Body of pancreas (tissue), 4 donors: ENCODE measurements at places on chromosomes 13 and 19.

- H3K27ac ChIP-seq, result no peak overlapping the region
- no peaks in the 10 kb centered on the region for H3K4me1 ChIP-seq
- H3K27me3 ChIP-seq, result no peaks in the 10 kb centered on the region
- no peak for DNase-seq
- H3K4me3 ChIP-seq, result no peak overlapping the region
These were observed 80.9 kb downstream of the SPACA7 start for GRCh38 chr13:112457081-112457480.

DNA sequence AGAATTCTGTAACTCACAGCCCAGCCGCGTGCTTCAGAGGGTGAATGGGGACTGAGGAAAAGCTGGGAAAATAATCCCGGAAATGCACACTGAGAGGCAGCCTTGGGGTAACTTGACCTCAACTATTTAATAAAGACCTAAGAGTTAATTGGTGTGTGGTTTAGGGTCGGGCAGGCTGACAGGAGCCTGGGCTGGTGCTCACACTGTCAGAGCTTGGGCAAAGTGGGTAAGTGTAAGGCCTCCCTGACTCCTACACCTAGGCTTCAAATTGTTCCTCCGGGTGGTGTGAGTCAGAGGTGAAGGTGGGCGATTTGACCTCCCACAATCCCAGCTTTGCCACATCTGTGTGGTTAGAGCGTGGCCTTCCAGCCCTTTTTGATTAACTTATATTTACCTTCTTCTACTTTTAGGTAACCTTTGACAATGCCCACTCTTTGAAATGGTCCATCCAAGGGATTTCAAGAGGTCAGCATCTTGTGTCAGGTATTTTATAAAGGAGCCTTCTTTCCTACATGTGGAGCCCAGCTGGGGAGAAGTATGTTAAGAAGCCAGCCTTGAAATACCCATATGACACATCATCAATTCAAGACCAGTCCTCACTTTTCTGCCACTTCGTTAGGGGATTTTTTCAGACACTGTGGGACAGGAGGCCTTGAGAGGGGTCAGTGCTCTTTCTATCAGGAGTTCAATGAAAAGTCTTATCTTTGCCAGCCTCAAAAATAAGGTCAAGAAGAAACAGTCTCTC lies 114.2 kb downstream of the NUFIP1 start:
- no peaks in the 10 kb centered on the region for H3K27me3 ChIP-seq
- no peak overlapping the region for H3K27ac ChIP-seq
- no peak overlapping the region for H3K4me3 ChIP-seq

GRCh38 chr13:49046002-49046401 lies 70.3 kb downstream of the FNDC3A start:
- H3K27me3 ChIP-seq, result no peaks in the 10 kb centered on the region
- DNase-seq, result no peak
- no peaks in the 10 kb centered on the region for H3K36me3 ChIP-seq
- H3K4me1 ChIP-seq, result no peaks in the 10 kb centered on the region
- H3K4me3 ChIP-seq, result no peak overlapping the region

- peak overlapping the region; percentile 60 for H3K4me3 ChIP-seq
- H3K36me3 ChIP-seq, result no peaks in the 10 kb centered on the region
These were observed 699 bp downstream of the RCBTB2 start for GRCh38 chr13:48532256-48532505.

DNA sequence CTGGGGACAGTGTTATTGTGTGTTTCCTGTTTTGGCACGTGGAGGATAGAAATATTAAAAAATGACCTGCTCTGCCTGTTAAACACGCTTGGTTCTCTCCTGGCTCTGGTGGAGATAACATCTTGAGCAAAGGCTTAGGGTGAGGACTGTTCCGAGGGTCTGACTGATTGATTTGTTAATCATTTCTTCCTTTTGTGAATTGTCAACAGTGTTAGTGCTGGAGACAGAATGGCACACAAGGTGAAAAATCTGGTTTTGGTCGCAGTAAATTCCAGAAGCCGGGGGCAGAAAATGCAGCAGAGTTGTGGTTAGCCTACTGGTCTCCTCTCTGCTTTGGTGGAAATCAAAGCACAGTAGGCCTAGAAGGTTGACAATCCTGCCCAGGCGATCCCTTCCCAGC lies 163.6 kb downstream of the FGF9 start:
- DNase-seq, result no peak
- H3K27ac ChIP-seq, result no peak overlapping the region
- no peaks in the 10 kb centered on the region for H3K36me3 ChIP-seq
- H3K27me3 ChIP-seq, result no peaks in the 10 kb centered on the region
- no peak overlapping the region for H3K4me3 ChIP-seq
- no peaks in the 10 kb centered on the region for H3K4me1 ChIP-seq

DNA sequence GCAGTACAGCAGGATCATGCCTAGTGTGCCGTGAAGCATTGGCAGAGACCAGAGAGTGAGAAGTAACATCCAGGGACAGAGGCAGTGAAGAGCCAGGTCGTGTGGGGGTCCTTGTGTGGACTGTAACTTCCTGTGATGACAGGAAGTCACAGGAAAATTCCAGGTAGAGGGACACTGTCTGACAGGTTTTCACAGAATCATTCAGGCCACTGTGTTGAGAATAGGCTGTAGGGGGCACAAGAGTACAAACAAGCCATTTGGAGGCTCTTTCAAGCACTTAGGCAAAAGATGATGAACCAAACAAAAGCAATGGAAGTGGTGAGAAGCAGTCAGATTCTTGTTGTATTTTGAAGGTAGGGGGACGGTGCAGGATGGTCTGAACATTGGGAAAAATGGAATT lies 46.4 kb downstream of the N4BP2L1 start:
- peak; percentile 32 for DNase-seq
- no peaks in the 10 kb centered on the region for H3K27me3 ChIP-seq
- no peak overlapping the region for H3K4me3 ChIP-seq

DNA sequence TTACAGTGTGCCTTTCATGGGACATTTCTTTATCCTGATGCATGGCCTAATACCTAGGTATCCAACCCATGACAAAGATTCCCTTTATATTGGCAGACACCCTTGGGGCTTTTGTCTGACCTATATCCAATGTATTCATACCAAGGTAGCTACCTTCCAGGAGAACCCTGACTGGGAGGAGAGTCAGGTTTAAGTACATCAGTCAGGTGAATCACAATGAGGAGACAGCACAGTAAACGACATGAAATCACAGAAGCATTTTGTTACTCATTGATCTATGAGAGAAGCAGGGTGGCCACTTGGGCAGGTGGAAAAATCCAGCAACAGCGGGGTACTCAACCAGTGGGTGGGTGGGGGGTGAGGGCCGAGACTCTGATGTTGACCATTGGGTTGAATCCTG lies 527.4 kb upstream of the ATXN8OS start:
- no peak for DNase-seq
- H3K27me3 ChIP-seq, result no peaks in the 10 kb centered on the region
- H3K36me3 ChIP-seq, result no peaks in the 10 kb centered on the region
- no peaks in the 10 kb centered on the region for H3K4me1 ChIP-seq
- H3K27ac ChIP-seq, result no peak overlapping the region
- H3K4me3 ChIP-seq, result no peak overlapping the region

DNA sequence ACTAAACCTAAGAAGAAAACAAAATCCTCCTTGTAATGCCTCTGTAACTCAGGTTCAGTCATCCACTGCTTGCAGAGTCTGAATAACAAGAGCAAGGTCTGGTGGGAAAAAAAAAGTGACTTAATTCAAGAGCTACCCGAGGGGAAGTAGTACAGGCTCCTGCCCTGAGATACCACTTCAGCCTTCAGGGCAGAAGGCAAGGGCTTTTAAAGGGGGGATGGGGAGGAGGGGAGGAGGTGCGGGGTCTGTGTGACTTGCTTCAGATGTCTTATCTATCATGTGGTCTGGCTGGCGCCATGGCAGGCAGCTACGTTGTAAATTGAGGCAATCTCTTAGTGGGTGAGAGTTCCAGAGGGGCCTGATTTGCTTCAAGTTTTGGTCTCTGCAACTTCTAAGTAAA lies 66.7 kb downstream of the LRRC63 start:
- no peak overlapping the region for H3K4me3 ChIP-seq
- H3K27me3 ChIP-seq, result no peaks in the 10 kb centered on the region
- H3K36me3 ChIP-seq, result no peaks in the 10 kb centered on the region
- no peak for DNase-seq
- no peaks in the 10 kb centered on the region for H3K4me1 ChIP-seq

GRCh38 chr13:23695711-23696464 lies 125.7 kb downstream of the TNFRSF19 start:
- no peaks in the 10 kb centered on the region for H3K36me3 ChIP-seq
- no peak overlapping the region for H3K4me3 ChIP-seq
- DNase-seq, result no peak

DNA sequence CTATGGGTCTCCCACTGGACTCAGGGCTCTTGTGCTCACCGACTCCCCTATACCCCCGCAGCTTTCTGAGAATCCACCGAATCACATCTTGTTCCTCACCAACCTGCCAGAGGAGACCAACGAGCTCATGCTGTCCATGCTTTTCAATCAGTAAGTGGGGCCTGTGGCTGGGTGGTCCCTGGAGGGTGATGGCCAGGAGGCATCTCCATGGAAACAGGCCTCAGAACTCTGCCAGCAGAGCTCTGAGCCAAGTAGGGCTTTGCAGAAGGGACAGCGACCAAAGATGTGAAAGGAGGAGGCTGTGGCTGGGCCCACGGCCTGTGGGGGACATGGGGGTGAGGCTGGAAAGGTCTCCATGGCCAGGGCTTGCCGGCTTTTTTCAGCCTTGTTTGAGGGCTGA lies 11.8 kb upstream of the MIA start:
- H3K36me3 ChIP-seq, result peaks cover 32% of the 10 kb centered on the region
- no peak overlapping the region for H3K4me3 ChIP-seq
- H3K27ac ChIP-seq, result no peak overlapping the region
- no peak for DNase-seq
- no peaks in the 10 kb centered on the region for H3K4me1 ChIP-seq

DNA sequence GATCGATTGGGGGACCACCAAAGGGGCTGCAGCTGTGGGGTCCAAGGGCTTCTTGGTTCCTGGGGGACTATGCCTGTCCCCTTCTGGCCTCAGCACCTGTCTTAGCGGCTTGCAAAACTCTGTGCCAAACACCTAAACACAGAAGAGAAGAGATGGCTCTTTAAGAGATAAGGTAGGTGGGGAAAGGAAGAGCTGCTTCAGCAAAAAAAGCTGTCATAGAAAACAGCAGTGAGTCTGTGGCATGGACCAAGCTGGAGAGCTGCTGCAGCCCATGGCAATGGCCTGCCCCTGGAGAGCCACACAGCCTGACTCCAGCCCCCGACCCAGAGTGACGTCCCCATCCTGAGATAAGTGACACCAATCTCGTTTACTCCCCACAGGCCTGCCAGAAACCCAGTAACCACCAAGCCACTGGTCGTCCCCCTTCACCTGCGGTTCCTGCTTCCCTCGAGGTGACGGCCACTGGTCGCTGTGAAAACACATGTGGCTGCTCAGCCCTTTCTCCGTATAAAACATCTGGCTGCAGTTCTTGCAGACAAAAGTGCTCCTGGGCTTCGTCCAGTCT lies 25.0 kb upstream of the NAPA start:
- H3K27ac ChIP-seq, result no peak overlapping the region
- no peak for DNase-seq
- H3K4me3 ChIP-seq, result no peak overlapping the region

GRCh38 chr13:25111585-25111956 lies 15.6 kb downstream of the PABPC3 start:
- no peaks in the 10 kb centered on the region for H3K27me3 ChIP-seq
- DNase-seq, result no peak
- no peak overlapping the region for H3K4me3 ChIP-seq

DNA sequence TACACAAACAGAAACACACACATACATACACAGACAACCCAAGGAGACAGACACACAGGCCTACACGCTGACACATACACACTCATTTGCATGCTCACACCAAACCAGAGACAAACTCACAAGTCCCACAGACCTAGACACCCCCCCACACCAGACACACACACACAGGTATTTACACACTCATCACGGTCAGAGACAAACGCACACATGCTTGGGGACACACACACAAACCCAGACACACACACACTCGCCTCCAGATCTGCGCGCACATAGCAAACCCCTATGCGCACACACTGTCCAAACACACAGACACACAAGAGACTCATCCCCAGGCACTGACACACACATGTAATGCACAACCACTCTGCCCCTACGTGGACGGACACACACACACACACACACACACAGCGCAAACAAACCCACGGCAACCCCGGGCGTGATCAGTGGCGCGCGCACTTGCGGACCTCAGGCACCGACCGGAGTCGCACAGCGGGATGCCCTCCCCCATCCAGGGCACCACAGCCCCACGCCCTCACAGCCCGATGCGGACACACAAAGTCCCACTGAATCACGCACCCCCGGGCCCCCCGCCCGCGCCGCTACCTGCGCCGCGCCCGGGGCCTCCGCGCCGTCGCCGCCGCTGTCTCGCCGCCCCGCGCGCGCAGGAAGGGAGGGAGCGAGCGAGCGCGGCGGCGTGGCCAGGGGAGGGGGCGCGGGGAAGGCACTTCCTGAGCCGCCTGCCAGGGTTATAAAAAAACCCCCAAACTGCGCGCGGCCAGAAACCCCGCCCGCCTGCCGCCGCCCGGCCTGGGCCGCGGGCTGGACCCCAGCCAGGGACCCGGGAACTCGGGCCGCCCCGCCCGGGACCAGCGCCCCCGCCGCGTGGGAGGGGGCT lies at the start of gene ADAMTS10:
Gene ADAMTS10 (minus strand): TSS at position 675 of the 895 bp plus-strand sequence. CDS start 5,005 bp downstream, outside the sequence.
- peak within 1 kb of the TSS; percentile 64 for H3K27ac ChIP-seq
- no peaks in the 10 kb centered on the region for H3K27me3 ChIP-seq
- H3K4me1 ChIP-seq, result peaks cover 16% of the 10 kb centered on the region
- no peak within 1 kb of the TSS for H3K4me3 ChIP-seq

DNA sequence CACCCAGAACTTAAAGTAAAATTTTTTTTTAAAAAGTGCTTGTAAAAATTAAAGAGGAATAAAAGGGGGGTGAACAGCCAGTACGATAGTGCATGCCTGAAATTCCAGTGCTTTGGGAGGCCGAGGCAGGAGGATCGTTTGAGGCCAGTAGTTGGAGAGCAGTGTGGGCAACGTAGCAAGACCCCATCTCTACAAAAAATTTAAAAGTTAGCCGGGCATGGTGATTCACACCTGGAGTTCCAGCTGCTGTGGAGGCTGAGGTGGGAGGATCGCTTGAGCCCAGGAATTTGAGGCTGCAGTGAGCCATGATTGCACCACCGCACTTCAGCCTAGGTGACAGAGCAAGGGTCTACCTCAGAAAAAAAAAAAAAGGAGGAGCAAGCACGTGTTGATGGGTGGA lies 7.8 kb downstream of the ADAMTSL5 start:
- DNase-seq, result no peak
- H3K27me3 ChIP-seq, result no peaks in the 10 kb centered on the region

DNA sequence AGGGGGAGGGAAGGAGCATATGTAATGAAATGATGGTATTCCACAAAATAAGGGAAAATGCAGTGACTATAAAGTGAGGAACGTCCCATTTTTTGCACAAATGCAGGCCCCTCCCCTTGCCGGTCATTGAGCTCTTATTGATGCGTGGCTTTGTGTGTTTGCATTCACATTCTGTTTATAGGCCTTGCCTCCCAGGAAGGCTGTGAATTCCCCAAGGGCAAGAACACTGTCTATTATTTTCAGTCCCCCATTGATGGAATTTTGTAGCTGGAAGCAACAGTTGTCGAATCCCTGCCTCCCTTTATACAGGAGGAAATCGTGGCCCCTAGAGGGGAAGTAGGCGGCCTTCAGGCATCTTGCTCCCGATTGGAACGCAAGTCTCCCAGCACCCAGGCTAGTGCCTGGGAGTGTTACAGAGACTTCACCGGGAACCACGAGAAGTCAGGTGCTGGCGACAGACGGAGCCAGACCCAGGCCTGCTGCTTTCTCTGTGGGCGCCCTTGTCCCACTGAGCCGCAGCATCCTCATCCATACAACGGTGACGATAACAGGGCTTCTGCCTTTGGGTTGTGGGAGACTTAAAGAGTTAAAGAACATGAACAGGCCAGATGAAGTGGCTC lies 6.9 kb downstream of the SBSN start:
- H3K36me3 ChIP-seq, result no peaks in the 10 kb centered on the region
- H3K4me1 ChIP-seq, result no peaks in the 10 kb centered on the region
- H3K27me3 ChIP-seq, result no peaks in the 10 kb centered on the region
- no peak overlapping the region for H3K4me3 ChIP-seq
- no peak for DNase-seq
